ENCODE measurements at places on chromosomes 5 and 9.

- no peaks in the 10 kb centered on the region for H3K27me3 ChIP-seq
- DNase-seq: no peak
- no peaks in the 10 kb centered on the region for H3K4me1 ChIP-seq
- H3K27ac ChIP-seq: no peak overlapping the region
- H3K4me3 ChIP-seq: no peak overlapping the region
- H3K36me3 ChIP-seq: no peaks in the 10 kb centered on the region
These were observed 494.5 kb upstream of the GRAMD2B start for GRCh38 chr5:125928663-125929062.

GRCh38 chr9:86771941-86772634 is 175.2 kb downstream of the GAS1 start:
- no peaks in the 10 kb centered on the region for H3K27me3 ChIP-seq
- no peaks in the 10 kb centered on the region for H3K36me3 ChIP-seq
- no peak for DNase-seq
- no peak overlapping the region for H3K4me3 ChIP-seq

- H3K4me3 ChIP-seq: no peak overlapping the region
- DNase-seq: no peak
- H3K27me3 ChIP-seq: no peaks in the 10 kb centered on the region
- no peaks in the 10 kb centered on the region for H3K36me3 ChIP-seq
- H3K27ac ChIP-seq: no peak overlapping the region
- no peaks in the 10 kb centered on the region for H3K4me1 ChIP-seq
These were observed 36.1 kb downstream of the MAP3K1 start for GRCh38 chr5:56851258-56851941.

- no peak for DNase-seq
- no peaks in the 10 kb centered on the region for H3K36me3 ChIP-seq
- no peak overlapping the region for H3K4me3 ChIP-seq
- no peak overlapping the region for H3K27ac ChIP-seq
- H3K4me1 ChIP-seq: peaks cover 31% of the 10 kb centered on the region
These were observed 295.5 kb downstream of the YTHDC2 start for GRCh38 chr5:113808956-113809355.

DNA sequence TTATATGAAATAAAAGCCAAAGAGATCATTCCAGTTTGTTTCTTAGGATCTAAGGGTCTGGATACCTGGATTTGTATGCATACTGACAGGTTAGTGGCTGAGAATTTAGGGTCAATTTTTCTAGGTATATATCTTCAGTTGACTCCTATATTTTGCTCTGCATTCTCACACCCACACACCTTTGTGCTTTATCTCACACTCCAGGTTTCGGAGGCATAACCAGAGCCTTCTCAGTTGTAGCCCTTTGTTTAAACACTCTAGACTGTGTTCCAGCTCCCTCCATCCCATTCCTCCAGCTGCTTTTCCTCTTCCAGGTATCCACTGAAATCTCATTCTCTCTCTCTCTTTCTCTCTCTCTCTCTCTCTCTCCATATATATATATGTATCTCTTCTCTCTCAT is 10.6 kb upstream of the MOCS2 start:
- H3K27me3 ChIP-seq: no peaks in the 10 kb centered on the region
- no peak overlapping the region for H3K27ac ChIP-seq
- H3K4me3 ChIP-seq: no peak overlapping the region
- H3K36me3 ChIP-seq: no peaks in the 10 kb centered on the region

GRCh38 chr9:111873901-111874300 is 22.7 kb upstream of the UGCG start:
- H3K4me3 ChIP-seq: no peak overlapping the region
- no peaks in the 10 kb centered on the region for H3K27me3 ChIP-seq
- H3K27ac ChIP-seq: no peak overlapping the region
- DNase-seq: no peak
- H3K4me1 ChIP-seq: no peaks in the 10 kb centered on the region

DNA sequence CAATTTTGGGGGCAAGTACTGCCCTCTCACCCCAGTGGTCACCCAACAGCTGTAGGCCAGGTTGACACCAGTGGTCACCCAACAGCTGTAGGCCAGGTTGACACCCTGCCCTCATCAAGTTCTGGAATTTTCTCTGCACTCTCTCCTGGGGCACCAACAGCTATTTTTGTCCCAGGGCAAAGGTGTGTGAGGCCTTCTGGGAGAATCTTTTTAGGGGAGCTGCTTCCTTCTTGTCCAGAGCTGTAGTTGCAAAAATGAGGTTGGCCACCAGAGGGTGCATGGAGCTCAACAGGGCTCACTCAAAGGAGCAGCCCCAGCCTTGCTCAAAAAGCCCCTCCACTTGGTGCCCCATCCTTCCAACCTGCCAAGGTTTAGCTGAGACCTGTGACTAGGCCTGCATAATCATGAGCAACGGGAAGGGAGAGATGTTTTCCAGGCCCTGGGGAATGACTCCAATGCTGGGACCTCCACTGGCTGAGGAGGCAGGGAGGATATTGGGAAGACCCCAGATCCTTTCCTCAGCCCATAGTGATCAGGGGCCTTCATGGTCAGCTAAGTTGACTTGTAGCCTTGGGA is 10.6 kb upstream of the P4HA2 start:
- peak; percentile 84 for DNase-seq
- H3K36me3 ChIP-seq: no peaks in the 10 kb centered on the region
- no peaks in the 10 kb centered on the region for H3K27me3 ChIP-seq
- H3K27ac ChIP-seq: no peak overlapping the region

DNA sequence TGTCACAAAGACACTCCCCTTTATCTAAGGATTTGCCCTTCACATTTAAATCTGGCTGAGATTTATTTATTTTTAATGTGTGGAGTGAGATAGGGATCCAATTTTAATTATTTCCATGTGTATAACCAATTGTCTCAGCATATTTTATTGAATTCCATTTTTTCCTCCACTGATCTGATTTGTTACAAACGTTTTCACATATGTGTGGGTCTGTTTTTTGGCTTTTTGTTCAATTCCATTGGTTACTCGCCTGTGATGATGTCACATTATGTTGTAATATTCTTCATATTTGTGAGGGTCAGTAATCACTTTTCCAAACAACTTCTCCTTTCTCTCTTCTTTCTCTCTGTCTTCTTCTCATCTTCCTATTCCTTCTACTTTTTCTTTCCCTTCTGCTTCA is 278.3 kb upstream of the RFX3 start:
- no peaks in the 10 kb centered on the region for H3K36me3 ChIP-seq
- H3K4me1 ChIP-seq: no peaks in the 10 kb centered on the region
- no peak overlapping the region for H3K4me3 ChIP-seq
- no peak for DNase-seq
- H3K27me3 ChIP-seq: no peaks in the 10 kb centered on the region
- H3K27ac ChIP-seq: no peak overlapping the region

DNA sequence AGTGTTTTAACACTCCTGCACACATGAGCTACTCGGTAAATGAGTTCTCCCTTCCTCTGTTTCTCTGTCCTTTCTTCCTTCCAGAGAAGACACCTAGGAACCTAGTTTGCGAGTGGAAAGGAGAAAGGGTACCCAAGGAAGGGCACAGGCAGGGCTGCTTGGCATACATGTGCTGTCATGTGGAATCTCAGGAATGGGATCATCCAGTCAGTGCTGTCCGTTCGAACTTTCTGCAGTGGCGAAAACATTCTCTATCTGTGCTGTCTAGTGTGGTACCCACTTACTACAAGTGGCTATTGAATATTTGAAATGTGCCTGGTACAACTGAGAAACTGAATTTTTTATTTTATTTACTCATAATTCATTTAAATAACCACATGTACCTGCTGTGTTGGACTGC is 28.0 kb downstream of the NLN start:
- DNase-seq: no peak
- H3K36me3 ChIP-seq: no peaks in the 10 kb centered on the region
- H3K4me3 ChIP-seq: no peak overlapping the region
- no peak overlapping the region for H3K27ac ChIP-seq
- H3K27me3 ChIP-seq: no peaks in the 10 kb centered on the region

GRCh38 chr9:87711857-87712800 is 13.8 kb upstream of the CTSL start:
- H3K27ac ChIP-seq: no peak overlapping the region
- no peak for DNase-seq

DNA sequence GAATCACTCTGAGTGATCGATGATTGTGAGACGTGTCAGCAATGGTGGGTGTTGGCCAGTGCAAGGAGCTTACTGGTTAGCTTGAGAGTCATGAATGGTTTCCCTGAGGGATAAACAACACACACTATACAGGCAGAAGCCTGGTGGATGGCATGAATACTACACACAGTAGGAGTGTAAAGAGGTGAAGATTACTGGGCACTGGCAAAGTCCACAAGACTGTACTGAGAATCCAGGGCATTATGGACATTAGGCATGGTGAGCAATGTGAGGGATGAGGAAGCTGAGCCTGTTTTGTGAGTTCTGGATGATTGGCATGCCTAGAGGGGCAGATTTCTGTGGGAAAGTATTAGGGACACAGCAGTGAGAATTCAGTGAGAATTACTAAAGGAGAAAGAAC is 71.3 kb downstream of the KDM4C start:
- no peak overlapping the region for H3K4me3 ChIP-seq
- H3K27ac ChIP-seq: no peak overlapping the region
- no peak for DNase-seq

DNA sequence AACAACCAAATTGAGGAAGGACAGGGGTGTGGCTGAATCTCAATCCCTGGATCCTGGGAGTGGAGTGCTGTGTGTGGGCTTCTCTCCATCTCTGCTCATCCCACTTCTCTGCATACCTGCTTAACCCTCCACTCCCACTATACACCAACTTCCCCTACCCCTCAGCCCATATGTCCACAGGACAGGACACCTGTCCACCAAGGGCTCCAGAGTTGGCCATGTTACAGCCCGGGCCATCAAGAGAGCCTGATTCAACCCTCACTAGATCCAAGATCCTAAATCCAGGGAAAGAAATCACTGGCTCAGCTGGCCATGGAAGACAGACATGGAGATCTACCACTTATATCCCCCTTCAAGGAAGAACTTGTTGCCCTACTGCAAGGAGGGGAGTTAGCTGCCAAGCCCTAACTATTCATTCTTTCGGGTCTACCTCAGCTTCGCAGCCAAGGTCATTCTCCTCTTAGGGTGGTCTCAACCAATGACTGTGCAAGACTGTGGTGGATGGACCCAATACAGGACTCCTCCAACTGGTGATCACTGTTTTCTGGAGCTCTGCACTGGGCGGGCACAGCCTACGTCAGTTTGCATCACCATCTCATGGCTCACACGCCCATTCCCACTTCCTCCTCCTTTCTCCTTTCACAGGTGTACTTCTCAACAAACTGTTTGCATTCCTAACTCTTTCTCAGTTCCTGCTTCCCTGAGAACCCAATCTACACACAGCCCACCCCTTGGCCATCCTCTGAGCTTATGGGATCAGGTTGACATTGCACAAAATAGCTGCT is 53.7 kb upstream of the ZBTB43 start:
- H3K27me3 ChIP-seq: peaks cover 6% of the 10 kb centered on the region
- no peak for DNase-seq
- no peaks in the 10 kb centered on the region for H3K4me1 ChIP-seq
- H3K27ac ChIP-seq: no peak overlapping the region
- no peaks in the 10 kb centered on the region for H3K36me3 ChIP-seq
- H3K4me3 ChIP-seq: no peak overlapping the region

DNA sequence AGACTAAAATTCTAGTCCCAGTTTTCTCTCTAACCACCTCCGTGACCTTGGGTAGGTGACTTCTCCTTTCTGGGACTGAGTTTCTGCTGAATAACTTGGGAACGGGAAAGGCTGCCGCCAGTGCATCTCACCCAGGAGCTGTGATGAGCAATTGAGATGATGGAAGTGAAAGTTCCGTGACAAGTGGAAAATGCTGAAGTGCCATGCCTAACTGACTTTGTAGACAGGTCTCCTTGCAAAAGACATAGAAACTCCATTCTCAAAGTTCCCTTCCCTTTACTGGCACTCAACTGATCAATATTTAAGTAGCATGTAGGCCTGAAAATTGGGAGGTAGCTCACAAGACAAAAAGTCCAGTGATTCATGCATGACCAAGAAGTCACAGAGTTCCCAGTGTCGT is 6.3 kb upstream of the ADAM19 start:
- no peaks in the 10 kb centered on the region for H3K36me3 ChIP-seq
- H3K4me3 ChIP-seq: no peak overlapping the region
- H3K4me1 ChIP-seq: no peaks in the 10 kb centered on the region

- no peak overlapping the region for H3K4me3 ChIP-seq
- no peak for DNase-seq
- no peaks in the 10 kb centered on the region for H3K4me1 ChIP-seq
- no peaks in the 10 kb centered on the region for H3K27me3 ChIP-seq
- H3K27ac ChIP-seq: no peak overlapping the region
These were observed 7.1 kb upstream of the ORM1 start for GRCh38 chr9:114315723-114316363.

GRCh38 chr5:79955356-79955895 is 35.6 kb downstream of the MTX3 start:
- H3K27ac ChIP-seq: no peak overlapping the region
- no peak overlapping the region for H3K4me3 ChIP-seq
- no peak for DNase-seq
- H3K4me1 ChIP-seq: no peaks in the 10 kb centered on the region
- H3K36me3 ChIP-seq: no peaks in the 10 kb centered on the region

DNA sequence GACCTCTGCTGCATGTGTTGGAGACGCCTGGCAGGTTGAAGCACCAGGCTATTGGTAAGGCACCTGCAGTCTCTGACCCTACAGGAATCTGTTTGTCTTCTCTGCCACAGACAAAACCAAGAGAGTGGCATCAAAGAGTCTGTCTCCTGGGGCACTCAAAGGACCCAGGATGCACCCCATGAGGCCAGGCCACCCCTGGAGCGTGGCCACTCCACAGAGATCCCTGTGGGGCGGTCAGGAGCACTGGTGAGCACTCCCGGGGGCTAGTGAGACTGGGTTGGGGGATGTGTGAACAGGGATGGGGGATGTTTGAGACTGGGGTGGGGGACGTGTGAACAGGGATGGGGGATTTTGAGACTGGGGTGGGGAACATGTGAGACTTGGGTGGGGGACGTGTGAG is 240.3 kb downstream of the CACNA1B start:
- DNase-seq: no peak
- H3K27ac ChIP-seq: no peak overlapping the region
- no peaks in the 10 kb centered on the region for H3K36me3 ChIP-seq
- no peak overlapping the region for H3K4me3 ChIP-seq
- H3K27me3 ChIP-seq: no peaks in the 10 kb centered on the region

DNA sequence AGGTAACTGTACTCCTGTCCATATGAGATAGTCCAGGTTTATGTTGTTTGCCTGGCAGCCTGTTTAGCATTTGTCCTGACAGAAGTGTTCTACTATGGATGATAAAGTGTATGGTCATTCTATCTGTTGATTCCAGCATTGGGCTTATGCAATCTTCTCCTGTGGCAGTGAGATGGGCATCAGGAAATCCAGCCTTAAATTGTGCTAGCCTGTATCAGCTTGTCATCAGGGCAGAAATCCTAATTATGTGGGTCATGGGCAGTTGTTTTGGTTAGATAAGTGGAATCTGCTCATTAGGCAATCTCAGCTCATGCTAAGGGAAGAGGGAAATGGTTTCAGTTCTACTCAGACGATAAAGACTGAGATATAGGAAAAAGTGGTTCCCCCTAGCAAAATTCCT is 247.4 kb upstream of the CHD1 start:
- no peak overlapping the region for H3K27ac ChIP-seq
- no peaks in the 10 kb centered on the region for H3K27me3 ChIP-seq
- H3K4me1 ChIP-seq: no peaks in the 10 kb centered on the region
- DNase-seq: no peak
- no peak overlapping the region for H3K4me3 ChIP-seq

All from sigmoid colon (tissue), 7 donors.